ENCODE measurements at places on chromosomes 4 and X.

- no peak for DNase-seq
Observed at GRCh38 chrX:148928811-148929210, 428.4 kb downstream of the AFF2 start.

GRCh38 chrX:134622813-134623185, 35.5 kb downstream of the PLAC1 start:
- DNase-seq: no peak

- DNase-seq: no peak
Observed at GRCh38 chrX:7389576-7389975, 241.6 kb upstream of the PUDP start.

- DNase-seq: no peak
Observed at GRCh38 chr4:163251204-163251603, 81.2 kb downstream of the NPY1R start.

DNA sequence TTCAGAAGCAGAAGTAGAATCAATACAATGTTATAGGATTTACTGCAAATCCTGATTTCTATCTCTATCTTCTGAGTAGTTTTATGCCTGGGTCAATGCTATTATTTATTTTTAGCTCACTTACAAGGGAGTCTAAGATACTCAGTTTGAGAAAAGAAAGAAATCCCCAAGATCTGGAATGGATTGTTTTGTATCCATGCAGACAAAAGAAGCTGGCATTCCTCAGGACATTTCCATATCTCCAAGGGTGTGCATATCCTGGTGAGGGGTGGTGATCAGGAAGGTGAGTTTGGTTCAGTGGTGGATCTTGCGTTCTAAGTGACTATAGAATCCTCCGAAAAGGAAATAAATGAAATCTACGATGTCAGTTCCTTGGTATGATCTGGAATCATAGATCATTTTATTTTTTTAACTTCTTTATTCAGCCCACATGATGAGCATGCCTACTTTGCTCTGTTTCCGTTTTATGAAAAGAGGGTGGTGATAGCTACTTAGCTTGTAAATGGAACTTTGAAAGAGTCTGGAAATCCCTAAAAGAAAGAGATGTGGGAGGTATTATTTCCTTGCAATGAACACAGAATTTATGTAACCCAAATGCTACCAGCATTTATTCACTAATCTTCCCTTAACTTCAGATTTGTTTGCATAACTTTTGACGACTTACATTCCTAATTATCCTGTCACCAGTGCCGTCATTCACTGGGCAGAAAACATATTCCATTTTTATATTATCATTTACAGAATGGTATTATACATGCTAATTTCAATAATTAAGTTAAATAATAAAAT, 81.1 kb upstream of the RAPGEF2 start:
- DNase-seq: no peak

- DNase-seq: no peak
Observed at GRCh38 chrX:134936542-134936941, 54.2 kb upstream of the SMIM10 start.

- DNase-seq: no peak
Observed at GRCh38 chrX:68048774-68049173, 384.5 kb downstream of the OPHN1 start.

DNA sequence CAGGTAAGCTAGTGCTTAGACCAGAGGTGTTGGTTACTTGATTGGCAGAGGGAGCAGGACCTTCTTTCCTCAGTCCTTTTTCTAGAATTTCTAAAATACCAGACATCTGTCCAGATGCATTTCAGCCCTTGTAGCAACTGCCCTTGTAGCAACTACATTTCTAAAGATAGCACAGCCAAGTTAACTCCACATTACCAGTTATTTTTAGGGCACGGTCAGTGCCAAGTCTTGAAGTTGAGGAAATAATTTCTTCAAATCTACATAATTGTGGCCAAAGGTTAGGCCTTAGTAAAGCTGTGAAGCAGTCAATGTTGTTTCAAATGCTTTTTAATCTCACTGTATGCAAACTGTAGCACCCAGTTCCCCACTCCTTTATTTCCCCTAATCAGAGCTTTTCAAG, 62.9 kb downstream of the MID1IP1 start:
- DNase-seq: no peak

- DNase-seq: peak; percentile 4
Observed at GRCh38 chr4:168153596-168154440, 61.5 kb downstream of the ANXA10 start.

DNA sequence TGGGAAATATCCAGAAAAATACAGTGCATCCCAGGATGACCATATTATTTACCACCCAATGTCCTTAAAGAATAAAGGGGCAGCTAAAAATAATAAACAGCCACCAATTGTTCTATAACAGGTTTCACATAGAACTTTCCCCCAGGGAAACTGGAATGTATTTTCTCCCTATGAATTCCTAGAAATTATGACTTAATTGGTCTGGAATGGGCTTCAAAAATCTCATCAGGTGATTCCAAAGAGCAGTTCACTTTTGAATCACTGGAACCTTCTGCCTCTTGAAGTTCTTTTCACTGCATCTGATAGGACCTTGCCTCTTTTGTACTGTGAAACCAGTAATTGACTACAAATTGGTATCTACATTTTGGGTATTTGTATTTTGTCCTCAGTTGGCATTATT, 119.3 kb downstream of the ZNF330 start:
- no peak for DNase-seq

DNA sequence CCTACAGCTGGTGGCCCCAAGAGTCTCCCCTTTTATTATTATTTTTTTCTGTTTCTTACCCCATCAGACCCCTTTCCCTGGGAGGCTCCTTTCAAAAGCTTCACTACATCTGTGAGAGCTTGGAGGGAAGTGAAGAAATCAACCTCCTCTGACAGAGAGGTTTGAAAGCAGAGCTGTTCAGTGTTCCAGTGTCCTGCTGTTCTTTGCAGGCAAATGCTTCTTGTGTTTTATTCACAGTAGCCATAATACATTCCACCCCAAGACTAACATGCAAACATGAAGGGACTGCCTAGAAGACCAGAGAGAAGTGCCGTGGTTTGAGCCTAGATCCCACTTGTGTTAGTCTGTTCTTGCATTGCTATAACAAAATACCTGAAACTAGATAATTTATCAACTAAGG, 192.1 kb downstream of the PTTG2 start:
- no peak for DNase-seq

DNA sequence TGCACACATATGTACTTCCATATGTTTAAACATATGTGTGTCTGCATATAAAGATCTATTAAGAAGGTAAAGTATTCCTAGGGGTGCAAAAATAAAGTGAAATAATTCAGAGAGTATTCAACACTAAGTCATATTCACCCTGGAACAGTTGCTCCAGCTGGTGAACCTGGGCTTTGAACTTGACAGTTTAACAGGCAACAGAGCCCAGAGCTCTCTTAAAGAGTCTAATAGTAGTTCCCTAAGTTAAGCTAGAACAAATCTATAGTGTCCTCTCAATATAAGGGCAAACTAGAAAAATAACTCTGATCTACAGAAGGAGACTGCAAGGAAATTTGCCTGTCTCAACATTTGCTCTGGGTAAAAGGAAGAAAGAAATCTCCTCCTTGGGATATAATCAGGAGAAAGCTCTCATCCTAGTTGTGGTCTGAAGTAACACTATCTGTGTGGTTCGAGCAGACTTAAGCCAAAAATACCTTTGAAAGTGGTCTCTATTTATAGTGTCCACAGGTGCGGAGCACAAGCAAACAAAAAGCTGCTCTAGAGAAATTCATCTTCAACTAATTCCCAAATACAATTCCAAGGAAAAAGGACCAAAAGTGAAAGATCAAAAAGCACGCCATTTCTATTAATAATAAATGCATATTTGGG, 29.9 kb downstream of the VEGFC start:
- no peak for DNase-seq

GRCh38 chr4:95869961-95870500, 30.1 kb downstream of the PDHA2 start:
- no peak for DNase-seq

- no peak for DNase-seq
Observed at GRCh38 chrX:20060961-20061748, 55.6 kb downstream of the MAP7D2 start.

GRCh38 chr4:76278583-76278982, 27.1 kb downstream of the FAM47E start:
- no peak for DNase-seq

- no peak for DNase-seq
Observed at GRCh38 chr4:7812231-7812857, 127.3 kb downstream of the AFAP1 start.

DNA sequence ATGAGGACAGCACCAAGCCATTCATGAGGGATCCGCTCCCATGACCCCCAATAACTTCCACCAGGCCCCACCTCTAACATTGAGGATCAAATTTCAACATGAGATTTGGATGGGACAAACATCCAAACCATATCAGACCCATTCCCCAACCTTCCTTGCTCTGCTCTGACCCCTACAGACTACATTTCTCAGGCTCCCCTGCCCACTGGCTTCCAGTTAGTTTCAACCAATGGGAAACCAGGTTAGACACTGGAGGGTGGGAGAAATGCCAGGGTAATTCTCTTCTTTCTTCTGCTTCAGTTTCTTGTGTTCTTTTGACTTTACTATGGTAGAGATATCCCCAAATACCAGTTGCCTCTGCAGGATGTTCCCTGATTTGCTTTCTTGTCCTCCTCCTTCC, 125.7 kb downstream of the CLCN4 start:
- no peak for DNase-seq

- DNase-seq: no peak
Observed at GRCh38 chr4:17476853-17477252, 35.0 kb downstream of the QDPR start.

GRCh38 chr4:24529555-24529954, 54.8 kb downstream of the DHX15 start:
- no peak for DNase-seq

DNA sequence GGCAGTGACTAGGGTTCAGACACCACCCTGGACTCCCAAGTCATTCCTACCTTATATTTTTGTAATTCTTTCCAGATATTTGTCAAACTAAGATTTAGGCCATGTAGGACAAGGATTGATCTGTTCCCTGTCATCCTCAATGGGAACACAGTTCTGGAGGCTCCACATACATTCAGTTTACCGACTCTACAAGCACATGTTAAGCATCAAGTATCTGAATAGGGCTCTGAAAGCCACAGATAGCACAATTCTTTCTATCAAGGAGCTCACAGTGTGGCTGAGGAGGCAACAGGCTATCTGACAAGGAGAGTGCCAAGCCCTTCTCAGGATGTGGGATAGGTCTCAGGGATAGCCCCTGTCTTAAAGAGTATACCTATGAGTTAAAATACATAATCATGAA, 37.0 kb upstream of the CXCL8 start:
- no peak for DNase-seq

GRCh38 chr4:43379016-43379415, 486.5 kb downstream of the GRXCR1 start:
- no peak for DNase-seq

DNA sequence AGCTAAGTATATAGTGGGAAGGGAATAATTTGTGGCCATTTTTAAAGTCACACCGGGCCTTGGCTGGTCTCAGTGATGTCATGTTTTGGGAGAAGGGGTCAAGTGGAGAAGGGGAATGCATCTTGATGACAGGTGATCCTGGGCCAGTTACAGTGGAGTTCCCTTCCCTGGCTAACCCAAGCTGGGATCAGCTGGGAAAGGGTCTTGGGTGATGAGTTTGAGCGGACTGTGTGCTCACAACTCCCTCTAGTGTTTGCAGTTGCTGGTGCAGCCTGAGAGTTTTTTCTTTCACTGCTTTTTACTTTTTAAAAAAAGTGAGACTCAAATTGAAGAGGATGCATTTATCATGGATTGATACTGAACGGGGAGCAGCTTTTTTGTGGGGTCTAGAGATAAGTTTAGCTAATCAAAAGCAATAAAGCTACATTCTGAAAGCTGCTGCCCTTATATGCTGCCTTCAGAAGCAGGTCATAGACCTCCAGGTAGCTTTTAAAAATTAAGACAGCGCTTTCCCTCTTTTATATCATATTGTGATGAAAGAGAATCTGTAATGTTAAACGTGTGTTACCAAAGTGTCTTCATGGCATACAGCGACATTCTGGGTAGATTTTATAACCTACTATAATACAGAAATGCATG, 164.7 kb downstream of the DCLK2 start:
- no peak for DNase-seq

GRCh38 chrX:132023896-132024386, 839 bp downstream of the STK26 start:
- DNase-seq: peak; percentile 28

DNA sequence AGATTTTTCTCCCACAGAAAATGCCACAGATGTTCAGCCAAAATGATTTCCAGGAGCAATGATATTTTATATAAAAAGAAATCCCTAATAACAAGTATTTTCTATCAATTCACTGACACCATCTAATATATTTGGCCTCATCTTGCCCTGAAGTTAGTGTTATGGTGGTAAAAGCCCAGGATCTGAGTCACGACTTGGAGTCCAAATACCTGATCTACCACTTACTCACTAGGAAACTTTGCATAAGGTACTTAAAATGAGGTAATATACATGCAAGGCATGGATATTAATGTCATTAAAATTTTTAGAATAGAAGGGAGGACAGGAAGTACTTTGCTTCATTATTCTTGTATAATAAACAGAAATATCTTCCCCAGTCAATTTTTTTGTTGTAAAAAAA, 16.3 kb downstream of the PPP3CA start:
- no peak for DNase-seq

GRCh38 chr4:116952530-116953136, 132.7 kb downstream of the TRAM1L1 start:
- DNase-seq: no peak

- no peak for DNase-seq
Observed at GRCh38 chr4:174503079-174503715, 19.1 kb downstream of the HPGD start.

- no peak for DNase-seq
Observed at GRCh38 chr4:164700471-164700870, 53.5 kb upstream of the SMIM31 start.

- DNase-seq: no peak
Observed at GRCh38 chr4:2288051-2288541, 26.2 kb upstream of the MXD4 start.

- DNase-seq: no peak
Observed at GRCh38 chr4:121049072-121049599, 23.2 kb downstream of the NDNF start.

DNA sequence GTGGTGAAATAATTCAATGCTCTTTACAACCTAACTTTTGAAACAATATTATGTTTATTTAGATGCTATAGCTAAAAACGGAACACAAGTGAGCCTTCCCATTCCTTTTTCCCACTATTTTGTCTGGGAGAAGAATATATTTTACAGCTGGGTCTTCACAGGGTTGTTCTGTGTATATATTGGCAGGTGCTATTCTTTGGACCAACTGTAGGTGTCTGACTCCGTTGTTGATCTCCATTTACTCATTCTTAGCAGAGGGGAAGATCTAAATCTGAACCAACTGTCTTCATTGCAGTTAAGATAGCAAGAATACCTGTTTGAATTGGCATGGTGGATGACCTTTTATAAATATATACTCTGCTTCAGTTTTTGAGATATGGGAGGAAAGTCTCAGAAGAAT, 257.4 kb downstream of the CFAP299 start:
- DNase-seq: no peak

DNA sequence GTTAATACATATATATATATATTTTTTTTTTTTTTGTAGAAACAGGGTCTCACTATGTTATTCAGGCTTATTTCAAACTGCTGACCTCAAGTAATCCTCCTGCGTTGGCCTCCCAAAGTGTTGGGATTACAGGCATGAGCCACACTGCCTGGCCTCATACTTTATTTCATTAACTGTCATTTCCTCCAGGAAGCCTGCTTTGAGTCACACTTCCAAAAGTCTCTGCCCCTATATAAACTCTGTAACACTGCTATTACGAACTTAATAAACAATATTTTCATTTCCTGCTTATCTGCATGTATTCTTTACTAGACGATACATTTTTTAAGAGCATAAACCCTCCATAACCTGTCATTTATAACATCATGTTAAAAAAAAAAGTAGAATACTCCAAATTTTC, 167.2 kb downstream of the WDFY3 start:
- DNase-seq: no peak
